ENCODE measurements at places on chromosomes 7 and 10.
A peak's percentile ranks its signal among the peaks of the same experiment; 100 is the strongest.

DNA sequence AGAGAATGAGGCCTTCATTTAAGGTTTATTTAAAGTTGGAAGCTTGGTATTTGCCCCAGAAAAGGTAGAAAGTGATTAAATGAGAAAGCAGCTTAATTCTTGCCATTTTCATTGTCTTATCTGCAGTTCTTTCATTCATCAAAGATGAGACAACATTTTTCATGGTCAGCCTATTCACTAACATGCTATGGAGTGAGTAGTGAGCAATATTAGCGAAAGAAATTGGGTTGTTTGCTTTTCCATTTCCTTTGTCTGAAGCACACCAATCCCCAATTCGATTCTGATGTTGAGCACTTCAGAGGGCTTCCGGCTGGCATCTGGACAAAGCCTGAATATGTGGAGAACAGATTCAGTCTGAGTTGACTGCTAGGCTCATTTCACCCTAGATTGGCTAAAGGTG, 317.2 kb downstream of the BBS9 start:
- DNase-seq = no peak

- peak; percentile 47 for DNase-seq
These were observed 201.0 kb upstream of the LYZL2 start for GRCh38 chr10:30830315-30831230.

- no peak for DNase-seq
These were observed 27.1 kb downstream of the VIPR2 start for GRCh38 chr7:159117366-159118196.

DNA sequence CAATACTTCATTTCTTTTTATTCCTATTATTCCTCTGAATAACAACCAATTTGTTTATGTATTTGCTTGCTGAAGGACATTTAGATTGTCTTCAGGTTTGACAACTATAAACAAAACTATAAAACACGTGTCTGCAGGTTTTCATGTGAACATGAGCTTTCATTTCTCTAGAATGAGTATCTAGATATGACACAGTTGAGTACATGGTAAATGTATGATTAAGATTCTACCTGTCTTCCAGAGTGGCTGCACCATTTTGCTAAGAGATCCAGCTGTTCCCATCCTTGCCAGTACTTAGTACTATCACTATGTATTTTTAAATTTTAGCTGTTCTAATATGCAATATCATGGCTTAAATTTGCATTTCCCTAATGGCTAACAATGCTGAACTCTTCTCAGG, 10.1 kb downstream of the MCMBP start:
- no peak for DNase-seq

DNA sequence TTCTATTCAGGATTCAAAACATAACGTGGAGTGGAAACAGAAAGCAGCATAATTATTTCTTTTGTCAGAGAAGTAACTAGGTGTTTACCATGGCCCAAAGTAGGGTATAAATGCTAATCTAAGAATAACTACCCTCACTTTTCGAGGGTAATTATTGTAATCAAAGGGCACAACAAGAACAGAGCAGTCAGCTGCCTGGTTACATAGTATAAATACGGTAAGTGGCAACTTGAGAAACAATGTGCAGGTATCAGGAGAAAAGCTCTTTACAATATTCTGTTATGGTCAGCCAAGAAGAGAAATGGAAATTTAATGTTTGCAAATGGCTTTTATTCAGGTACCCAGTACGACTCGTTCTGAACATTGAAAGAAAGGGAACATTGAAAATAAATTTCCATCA, 242.0 kb upstream of the NPY start:
- DNase-seq = no peak

- DNase-seq = no peak
These were observed 391.8 kb upstream of the ETV1 start for GRCh38 chr7:14381306-14381705.

GRCh38 chr7:70334871-70335270, 736.6 kb downstream of the AUTS2 start:
- no peak for DNase-seq

DNA sequence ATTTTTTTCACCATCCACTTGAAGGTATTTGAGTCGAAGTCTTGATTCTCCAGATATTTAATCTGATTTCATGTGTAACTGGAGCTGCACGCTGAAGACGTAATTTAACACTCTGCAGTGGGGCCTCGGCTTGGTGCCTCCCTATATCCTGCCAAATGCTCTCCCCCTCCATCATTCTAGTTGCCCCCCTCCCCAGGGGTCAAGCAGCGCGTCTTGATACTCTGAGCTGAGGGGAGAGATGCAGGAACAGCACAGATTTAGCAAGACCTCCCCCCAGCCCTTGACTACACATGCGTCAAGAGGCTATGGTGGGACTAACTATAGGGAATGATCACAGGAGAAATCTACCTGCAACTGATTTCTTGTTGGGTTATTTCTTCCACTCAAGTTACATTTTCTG, 85.8 kb downstream of the PRPF18 start:
- no peak for DNase-seq

DNA sequence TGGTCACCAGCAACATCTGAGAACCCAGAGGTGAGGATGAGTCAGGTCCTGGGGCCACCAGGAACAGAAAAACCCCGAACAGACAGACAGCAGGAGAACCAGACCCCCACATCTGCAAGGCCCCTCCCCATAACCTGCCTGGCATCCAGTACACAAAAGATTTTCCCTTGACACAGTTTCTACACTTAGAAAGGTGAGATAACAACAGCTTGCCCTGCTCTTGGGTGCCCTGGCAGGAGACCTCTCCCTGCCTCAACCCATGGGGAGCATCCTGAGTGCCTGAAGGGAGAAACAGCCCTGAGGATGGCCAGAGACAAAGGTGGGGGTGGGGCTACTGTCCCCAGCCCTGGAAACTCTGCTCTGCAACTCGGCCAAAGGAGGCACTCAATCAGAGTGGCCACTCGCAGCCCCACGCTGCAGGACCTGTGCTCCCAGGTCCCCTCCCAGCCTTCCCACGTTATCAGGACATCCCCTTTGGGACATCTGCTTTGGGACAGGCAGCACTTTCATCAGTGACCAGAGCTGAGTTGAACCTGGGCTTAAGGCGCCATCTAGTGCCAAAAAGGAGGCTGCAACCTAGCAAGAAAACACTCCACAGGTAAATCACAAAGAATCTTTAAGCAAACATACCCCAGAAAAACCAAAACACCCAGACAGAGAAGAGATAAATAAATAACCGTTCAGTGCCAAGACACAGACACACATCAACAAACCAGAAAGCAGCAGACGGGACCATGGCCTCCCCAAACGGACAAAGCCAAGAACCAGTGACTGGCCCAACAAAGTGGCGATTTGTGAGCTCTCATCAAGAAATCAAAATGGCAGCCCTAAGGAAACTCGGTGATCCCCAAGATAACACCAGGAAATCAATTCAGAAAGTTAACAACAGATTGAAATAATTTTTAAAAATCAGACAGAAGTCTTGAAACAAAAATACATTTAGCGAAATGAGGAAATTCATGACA, 233.7 kb downstream of the PTPRN2 start:
- no peak for DNase-seq

GRCh38 chr10:103502849-103503660, 9.6 kb downstream of the NEURL1 start:
- DNase-seq = no peak

DNA sequence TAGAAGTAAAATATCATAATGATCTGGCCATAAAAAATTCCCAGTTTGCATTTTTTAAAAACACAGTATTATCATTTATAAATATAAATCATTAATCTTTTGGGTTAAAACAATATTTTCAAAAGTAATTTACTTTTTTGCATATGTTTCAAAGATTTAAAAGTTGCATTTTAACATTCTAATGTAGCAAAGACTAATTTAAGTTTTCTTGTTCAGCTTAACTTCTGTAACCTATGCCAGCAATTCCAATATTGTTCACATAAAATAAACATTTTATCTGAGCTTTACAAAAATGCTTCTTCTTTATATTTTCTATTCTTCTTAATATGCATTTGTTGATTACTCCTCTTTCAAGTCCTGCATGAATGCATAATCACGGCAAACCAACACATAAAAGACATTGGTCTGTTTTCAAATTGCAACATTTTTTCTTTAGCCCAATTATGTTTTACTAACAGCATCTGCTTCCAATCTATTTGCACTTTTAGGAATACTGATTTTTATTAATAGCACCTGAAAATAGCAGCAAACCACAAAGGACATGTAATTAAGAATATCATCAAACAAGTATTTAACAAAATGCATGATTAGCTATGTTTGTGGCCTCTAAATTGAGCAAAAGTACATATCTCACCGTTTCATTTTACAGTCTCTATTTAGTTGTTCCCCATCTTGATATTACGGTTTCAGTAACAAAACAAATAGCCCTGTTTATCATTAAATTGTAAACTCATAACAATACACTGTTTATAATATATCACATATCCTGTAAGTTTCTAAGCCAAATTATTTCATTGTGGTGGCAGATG, 286.9 kb upstream of the NFE2L3 start:
- DNase-seq = no peak

GRCh38 chr10:77741746-77742145, 104.1 kb upstream of the KCNMA1 start:
- no peak for DNase-seq

- peak; percentile 37 for DNase-seq
These were observed 52.1 kb downstream of the MPP7 start for GRCh38 chr10:28250782-28251181.

DNA sequence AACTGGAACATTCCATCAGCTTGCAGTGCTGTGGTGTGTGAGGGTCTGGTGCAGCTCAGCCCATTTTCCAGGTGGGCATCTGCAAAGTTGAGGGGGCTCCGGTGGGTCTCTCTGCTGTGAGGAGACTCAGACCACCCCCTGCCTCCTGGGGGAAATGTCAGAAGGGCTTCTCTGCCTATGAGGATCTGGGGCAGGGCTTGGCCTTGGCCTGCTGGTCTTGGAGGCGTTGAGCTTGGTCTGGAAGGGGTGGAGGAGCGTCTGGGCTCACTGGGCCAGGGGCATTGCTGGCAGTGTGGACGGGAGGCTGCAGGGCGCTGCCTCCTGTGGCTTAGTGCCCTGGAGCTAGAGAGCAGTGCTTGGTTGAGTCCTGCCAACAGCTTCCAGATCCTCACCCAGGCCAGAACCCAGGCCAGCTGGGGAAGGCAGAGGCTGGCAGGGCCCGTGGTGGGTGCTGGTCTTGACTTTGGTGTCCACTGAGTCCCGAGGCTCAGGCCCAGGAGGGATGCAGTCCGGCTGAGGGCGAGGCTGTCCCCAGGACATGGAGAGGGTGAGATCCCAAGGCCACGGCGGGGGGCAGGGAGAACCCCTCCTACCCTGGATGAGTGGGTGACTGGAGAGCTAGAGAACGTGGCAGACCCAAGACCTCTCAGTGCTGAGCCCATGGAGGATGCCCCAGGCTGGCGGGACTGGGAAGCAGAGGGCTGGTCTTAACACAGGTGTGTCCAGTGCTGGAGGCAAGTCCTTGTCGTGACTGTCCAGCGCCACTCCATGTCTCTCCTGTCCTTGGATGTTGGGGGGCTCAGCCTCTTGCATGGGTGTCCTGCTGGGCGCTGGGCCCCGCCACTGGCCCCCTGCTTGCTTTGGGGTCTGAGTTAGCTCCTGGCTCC, 2.8 kb downstream of the SPRN start:
- no peak for DNase-seq

GRCh38 chr7:192701-193480, 520 bp downstream of the FAM20C start:
- DNase-seq = peak; percentile 60

- DNase-seq = peak; percentile 84
These were observed 44.8 kb downstream of the GNAT3 start for GRCh38 chr7:80467069-80467468.

DNA sequence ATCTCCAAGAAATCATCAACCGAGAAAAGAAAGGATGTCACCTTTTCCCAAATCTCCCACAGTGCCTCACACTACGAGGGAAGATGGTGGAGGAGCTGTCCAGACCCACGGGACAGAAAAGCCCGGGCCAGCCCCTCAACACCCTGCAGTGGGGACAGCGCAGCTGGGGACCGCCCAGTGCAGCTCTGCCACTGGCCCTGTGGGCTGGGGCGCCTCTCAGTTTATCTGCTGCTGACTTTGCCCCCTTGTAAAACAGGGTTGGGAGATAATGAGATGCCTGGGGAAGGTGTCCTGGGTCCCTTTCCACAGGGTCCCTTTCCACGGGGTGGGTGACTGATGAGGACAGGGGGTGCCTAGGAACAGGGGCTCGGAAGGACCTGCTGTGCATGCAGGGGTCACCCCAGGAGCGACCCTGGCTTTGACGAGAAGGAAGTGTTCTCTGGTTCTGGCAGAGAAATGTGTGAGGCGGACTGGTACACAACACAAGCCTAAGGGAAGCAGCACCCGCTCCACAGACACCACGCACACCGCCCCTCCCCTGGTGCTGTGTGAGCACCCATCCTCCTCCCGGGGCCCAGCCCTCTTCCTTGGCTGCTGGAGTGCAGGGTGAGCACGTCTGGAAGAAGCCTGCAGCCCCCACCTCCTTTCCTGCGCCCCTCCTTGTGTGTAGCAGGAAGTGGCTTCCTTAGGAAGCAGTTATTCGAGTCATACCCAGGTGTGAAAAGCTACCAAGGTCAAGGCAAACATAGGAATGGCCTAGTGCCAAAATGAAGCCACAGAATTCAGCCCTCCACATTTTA, 339.9 kb downstream of the DNAJB6 start:
- DNase-seq = no peak

GRCh38 chr7:91780521-91780920, 100.0 kb downstream of the MTERF1 start:
- no peak for DNase-seq

GRCh38 chr10:126839094-126839761, 66.0 kb upstream of the DOCK1 start:
- DNase-seq = peak; percentile 79

DNA sequence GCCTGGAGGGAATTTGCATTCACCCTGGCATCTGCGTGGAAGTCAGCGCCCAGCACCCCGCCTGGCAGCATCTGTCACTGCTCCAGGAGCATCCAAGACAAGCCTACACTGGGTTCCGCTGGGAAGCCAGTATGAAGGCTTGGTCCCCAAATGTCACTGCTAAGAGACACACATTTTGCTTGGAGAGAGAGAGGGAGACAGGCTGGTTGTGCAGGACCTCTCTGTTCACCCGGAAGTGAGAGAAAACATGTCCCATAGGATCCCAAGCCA, 119.5 kb downstream of the SEC23IP start:
- no peak for DNase-seq

DNA sequence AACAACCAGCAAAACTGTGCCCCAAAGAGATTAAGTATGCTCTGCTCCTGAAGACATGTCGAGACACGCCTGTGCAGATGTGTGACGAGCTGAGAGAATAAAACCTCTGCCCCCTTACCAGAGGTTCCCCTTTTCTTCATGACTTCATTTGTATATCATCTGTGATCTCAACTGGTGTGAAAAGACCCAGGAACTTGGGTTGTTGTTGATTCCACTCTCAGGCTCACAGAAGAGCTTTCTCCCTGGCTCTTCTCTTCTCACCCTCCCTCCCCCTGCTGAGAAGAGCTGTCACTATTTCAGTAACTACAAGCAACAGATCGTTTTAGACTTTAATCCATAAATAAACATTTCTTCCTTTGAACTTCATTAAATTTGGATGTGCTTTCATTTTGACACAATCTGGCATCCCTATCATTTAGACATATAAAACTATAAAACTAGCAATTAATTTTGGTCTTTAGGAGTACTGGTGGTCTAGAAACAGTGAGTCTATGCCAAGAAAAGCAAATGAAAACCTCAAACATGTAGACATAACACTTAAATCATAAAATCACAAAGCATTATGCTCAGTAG, 179.3 kb upstream of the FZD8 start:
- DNase-seq = no peak

All from small intestine (tissue), 16 donors.